ENCODE measurements at places on chromosomes 1 and 21.

- DNase-seq = no peak
Observed at GRCh38 chr1:21630571-21631343, 38.4 kb downstream of the RAP1GAP start.

DNA sequence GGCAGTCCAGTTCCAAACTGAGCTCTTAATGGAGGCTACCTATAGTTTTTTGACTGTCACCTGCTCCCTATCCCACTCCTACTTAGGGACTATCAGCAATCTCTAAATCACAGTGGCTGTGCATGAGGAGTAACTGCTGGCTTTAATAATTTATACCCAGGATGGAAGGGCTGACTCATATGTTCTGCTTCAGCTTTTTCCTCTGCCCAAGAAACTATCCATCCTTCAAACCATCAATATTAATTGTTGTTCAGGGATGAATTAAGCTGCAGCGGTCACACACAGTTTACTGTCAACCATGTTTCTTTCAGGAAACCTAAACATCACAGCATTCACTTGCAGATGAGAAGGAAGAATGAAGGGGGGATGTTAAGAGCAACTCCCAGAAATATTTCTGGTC is 9.0 kb upstream of the PGBD5 start:
- no peak for DNase-seq

DNA sequence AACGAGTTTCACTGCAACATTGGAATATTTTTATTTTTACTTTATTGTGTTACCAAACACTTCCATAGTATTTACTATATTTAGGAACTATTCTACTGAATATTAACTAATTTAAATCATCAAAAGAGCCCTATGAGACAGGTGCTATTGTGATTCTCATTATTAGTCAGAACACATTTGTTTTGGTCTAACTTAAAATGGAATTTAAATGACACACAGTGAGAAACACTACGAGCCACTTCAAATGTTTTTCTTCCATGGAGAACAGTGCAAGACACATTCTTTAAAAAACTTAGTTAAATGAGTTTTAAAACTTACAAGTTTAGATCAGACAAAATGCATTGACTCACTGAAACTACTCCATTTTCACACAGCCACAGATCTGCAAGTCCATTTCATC is 6.6 kb upstream of the TRAF3IP3 start:
- DNase-seq = no peak

DNA sequence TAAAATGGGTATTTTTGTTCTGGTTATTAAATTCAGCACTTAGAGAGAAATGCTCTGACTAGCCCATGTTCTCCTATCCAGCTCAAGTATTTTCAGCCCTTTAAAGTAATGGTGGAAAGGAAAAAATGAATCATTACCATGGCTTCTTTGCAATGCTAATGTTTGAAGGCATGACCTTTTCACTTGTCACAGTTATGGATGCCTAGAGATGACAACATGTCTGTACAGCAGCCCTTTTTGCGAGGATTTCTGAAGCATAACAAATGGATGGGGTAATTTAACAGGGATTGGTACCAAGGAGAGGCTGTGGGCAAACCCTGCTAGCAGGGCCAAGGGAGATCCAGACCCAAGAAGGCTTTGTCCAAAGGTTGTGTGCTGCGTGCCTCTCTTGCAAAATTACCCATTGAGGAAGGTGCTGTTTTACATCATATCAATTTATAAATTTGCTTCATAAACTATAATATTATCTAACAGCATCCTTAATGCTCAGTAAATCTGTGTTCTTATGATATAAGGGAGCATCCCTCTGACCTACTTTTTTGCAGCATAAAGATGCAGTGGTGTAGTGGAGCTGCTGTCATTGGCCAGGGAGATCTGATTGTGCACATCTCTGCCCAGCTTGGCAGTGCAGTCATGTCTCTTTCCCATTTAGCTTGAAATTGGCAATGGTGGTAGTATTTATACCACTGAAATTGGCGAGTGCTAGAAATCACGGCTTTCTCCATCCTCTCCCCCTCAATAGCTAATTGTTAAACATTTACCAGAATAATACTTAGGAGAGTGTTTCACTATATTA is 327.1 kb downstream of the PCP4 start:
- DNase-seq = no peak

DNA sequence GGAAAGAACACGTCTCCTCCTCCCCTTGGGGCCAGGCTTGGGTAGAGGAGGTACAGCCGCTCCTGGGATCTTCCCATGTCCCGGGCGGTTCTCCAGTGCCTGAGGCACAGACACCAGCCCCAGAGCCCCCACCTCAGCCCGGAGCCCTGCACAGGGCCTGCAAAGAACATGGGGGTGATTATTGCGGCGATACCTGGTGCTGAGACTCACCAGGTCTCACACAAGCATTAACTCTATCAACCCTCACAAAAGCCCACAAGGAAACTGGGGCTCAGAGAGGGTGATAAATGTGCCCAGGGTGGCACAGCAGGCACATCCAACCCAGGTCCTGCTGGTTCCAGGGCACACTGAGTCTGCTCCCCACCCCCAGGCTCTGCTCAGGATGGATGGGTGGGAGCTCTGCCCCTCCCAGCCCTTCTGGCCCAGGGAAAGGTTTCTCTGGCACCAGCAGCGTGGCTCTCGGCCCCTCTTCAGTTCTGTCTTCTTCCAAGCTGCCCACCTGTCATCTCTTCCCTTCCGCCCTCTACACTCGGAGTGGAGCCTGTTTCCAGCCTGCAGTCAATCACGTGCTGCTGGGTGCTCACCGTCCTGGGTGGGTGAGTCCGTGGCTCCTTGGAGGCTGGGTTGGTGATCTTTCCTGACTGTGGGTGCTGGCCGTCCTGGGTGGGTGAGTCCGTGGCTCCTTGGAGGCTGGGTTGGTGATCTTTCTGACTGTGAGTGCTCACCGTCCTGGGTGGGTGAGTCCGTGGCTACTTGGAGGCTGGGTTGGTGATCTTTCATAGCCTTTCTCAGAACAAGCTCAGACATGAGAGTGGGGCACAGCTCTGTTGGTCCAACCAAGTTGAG is 53.6 kb upstream of the AJAP1 start:
- no peak for DNase-seq

DNA sequence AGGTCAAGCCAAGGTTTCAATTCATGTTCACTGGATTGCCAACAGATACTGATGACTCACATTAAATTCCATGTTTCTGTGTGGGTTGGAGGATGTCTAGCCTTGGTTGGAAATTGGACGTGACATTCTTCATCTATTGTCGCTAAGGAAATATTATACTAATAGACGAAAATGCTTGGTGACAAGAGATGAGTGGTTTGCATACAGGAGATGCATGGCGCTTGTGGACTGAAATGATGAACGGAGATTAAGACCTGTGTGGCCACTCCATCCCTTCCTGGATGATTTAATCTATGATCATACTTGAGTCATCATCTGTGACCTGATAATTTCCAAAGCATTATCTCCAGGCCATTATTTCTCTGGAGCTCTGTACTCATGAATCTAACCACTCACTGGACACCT is 97.0 kb upstream of the CD34 start:
- DNase-seq = no peak

GRCh38 chr1:198096390-198096789 is 60.4 kb upstream of the NEK7 start:
- no peak for DNase-seq

DNA sequence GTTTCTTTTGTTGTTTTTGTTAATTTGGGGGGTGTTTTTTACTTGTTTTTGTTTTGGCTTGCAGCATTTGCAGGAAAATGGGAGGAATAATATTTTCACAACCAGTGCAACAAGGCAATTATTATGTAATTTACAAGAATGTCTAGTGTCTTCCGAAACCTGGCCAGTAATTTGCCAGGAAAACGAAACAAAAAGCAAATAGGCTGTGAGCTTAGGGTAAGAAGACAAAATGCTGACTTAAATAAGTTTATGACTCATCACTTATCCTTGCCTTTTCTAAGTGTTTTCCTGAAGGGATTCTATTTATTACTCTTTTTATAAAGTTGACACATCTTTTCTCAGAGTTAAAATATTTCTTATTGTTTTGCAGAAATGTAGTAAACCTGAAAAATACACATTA is 49.8 kb downstream of the KCNT2 start:
- no peak for DNase-seq

DNA sequence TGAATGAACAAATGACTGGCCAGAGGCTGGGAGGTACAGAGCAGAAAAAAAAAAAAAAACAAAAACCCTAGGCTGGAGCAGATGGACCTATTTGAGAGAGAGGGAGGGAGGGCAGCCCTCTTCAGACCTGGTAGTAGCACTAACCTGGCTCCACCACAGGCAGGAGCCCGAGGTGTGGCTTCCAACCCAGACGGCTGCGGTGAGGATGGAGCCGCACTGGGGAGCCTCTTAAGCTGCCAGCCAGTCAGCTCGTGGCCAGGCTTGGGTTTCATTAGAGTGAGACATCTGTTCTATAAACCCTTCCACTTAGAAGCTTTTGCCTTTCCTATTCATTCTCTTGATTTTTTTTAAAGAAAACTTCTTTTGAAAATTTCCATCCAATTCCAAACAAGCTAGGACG is 16.8 kb downstream of the LGR6 start:
- no peak for DNase-seq

GRCh38 chr1:195434566-195435203 is 1173.6 kb downstream of the KCNT2 start:
- DNase-seq = no peak

DNA sequence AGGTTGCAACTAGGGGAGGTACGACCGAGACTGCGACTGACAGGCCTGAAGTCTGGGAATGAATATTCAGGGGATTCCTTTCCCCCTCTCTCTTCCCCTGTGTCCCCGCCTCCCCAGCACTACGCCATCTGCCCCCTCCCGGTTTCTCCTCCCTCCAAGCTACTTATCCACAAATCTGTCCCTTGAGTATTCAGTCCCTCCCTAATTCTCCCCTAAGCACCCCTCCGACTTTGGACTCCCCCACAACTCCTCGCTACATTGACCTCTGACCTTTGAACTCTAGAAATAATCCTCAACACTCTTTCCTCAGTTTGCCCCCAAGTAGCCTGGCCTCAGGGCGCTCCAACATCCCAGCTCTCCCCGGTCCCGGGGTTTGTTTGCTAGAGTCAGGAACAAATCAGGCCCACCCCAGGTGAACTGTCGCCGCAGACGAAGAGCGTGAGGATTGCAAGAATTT is 393 bp downstream of the LYSMD1 start:
- no peak for DNase-seq

DNA sequence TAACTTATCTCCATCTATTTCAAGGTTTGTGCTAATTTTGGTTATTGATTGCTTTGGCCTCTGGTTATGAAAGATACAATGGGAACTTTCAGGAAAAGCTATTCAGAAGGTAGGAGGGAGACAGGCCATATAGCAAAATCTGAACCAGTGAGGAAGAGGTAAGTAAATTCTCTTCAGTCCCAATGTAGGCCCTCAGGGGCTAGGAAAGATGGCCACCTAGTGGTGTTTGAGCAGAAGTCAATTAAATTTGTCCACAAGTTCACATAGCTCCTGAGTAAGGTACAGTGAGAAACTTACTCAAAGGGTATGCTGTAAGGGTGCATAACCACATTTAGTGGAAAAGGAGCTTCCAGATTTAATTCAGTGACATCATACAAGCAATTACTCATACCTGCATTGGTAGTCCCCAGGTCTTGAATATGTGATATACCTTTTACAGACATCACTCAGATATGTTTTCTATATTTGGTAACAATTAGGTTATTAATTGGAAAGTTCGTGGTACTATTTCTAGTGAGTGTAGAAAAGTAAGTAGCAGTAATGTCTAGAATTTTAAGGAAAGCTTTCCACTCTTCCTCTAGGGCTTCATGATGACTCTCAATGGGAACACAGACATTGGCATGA is 21.4 kb upstream of the FMO1 start:
- DNase-seq = peak; percentile 12

GRCh38 chr1:30809514-30810263 is 52.1 kb upstream of the LAPTM5 start:
- DNase-seq = no peak

GRCh38 chr1:8866792-8867415 is 11.6 kb downstream of the ENO1 start:
- DNase-seq = no peak

DNA sequence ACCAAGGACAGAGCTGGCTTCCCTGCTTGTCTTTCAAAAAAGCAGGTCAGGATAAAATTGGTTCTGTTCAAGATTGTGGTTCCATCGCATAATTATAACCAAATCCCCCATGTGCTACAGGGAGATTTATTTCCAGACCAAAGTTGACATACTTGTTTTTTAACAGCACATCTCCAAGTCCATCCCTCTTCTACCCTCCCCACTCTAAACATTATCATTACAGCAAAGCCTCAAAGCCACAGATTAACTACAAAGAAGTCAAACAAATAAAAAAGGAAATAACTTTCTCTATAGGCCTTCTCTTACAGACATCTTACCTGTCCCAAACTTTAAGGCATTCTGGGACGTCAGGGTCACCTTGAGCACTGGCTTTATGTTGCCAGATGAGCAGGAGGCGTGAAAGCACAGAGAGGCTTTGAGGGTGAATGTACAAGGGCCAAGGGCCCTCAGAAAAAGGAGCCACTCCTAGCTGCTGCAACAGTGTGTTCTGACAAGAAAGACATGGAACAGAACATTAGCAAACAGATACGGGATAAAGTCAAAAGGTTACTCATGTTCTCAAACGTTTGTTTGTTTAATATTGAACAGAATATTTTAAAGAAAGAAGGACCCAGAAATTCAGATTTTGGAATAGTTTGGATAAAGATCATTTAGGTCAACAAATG is 31.2 kb downstream of the UBR4 start:
- DNase-seq = no peak

DNA sequence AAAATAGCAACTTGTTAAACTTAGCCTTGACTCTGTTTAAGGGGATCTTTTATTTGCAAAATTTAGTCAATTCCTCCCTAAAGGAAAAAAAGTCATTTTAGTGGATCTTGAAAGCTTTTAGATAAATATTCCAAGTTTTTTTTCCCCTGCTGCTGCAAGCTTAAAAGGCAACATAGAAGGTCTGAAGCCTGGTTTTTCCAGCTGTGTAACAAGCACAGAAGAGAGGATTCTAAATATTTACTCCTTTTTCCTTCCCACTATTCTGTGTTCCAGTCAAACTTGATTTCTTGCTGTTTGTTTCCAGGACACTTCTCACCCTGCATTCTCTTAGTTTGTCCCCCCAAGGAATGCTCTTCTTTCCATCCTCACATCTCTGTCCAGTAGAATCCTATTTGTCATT is 86.7 kb downstream of the NFIA start:
- no peak for DNase-seq

DNA sequence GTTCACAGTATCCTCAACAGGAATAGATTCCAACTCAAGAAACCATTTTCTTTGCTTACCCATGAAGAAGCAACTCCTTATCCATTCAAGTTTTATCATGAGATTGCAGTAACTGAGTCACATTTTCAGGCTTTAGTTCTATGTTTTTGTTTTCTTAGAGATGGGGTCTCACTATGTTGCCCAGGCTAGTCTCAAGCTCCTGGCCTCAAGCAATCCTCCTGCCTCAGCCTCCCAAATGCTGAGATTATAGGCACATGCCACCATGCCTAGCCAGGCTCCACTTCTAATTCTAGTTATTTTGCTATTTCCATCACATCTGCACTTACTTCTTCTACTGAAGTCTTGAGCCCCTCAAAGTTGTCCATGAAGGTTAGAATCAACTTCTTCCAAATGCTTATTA is 143.3 kb upstream of the HP1BP3 start:
- no peak for DNase-seq
